Sigmoid colon (tissue), 7 donors: ENCODE measurements at places on chromosomes 3 and 15. TPM values are rescaled to one million over a fixed set of nuclear protein-coding genes. Genes with fewer than 3 reads are reported as not detected.

Gene MCF2L2
- total RNA-seq: 4.2 TPM

Gene MYH15
- total RNA-seq: not detected

GRCh38 chr3:79405183-79405582 lies 362.6 kb downstream of the ROBO1 start:
- DNase-seq: no peak

GRCh38 chr3:98705212-98705611 lies 57.9 kb upstream of the ST3GAL6 start:
- DNase-seq: no peak

Gene GRAMD2A
- 0.71 TPM for total RNA-seq

DNA sequence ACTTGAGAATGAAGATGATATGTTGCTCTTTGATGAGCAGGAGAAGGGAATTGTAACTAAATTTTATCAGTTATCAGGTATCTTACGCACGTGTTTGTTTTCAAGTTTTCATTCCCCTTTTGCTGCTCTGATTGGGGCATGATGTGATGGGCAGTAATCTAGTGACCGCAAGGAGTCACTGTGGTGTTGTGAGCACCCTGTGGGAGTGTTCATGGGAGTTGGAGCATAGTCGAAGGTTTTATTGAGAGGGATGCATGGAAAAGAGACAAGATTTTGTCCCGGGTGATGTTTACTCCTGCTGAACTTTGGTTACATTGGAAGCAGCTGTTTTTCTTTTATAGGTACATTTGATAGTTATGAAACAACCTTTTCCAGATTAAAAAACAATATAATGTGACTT lies 2.1 kb downstream of the FAN1 start:
- no peak for DNase-seq

Gene IQCF2
- not detected for total RNA-seq

GRCh38 chr15:27797765-27798164 lies 301.4 kb downstream of the OCA2 start:
- no peak for DNase-seq

DNA sequence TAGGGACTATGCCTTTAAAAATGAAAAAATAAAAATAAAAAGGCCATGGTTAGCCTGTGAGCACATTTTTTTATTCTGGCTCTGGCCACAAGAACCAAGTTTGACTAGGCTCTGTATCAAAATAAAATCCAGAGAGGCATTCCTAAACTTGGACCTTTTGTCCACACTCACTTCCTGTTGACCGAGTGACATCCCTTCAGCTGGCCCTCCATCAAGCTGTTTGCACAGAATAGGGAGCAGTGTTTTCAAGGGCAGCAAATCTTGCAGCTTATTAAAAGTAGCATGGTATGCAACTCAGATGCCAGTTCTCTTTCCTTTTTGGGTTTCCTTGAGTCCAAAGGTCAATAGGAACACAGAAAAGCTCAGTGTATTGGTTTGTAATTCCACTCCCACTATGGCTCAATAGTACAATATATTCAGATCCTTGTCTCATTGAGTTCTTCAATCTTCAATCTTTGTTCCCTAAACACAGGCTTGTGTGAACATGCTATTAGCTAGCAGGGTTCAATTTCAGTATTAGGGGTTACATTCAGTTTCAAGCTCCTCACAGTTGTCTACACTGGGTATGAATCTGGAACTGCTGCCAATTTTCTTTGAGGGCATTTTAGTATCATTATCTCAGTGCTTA lies 244.5 kb downstream of the RBMS3 start:
- peak; percentile 90 for DNase-seq

Gene SAMMSON
- total RNA-seq: not detected

DNA sequence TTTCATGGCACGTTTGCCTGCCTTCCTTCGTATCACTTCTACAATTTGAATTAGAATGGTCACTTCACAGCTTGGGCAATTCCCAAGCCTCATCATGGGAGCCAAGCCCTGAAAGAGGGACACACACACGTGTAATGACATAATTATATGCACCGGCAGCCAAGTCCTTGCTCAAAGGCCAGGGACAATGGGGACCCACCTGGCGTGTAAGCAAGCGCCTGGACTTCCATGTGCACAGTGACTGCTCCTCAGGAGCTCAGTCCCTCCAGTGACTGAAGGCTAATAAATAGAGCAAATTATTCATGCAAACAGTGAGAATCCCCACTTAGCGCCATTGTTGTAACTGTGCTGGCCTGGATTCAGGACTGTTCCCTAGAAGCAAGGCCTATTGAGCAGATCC lies 115.1 kb downstream of the DNAJB8 start:
- peak; percentile 30 for DNase-seq

DNA sequence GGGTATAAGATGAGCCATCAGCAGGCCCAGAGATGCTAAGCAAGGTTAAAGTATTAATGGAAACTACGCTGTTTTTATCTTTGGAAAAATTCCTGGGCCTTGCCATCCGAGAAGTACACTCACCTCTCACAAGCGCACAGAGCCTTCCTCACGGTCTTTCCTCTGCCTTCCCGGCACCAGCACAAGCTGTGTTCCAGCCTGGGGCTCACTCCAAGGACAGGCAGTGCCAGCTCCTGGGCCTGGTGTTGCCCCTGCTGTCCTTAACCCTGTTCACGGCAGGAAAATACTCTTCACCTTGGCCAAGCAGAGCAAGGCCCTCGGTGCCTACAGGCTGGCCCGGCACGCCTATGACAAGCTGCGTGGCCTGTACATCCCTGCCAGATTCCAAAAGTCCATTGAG lies 14.3 kb upstream of the RHO start:
- no peak for DNase-seq

DNA sequence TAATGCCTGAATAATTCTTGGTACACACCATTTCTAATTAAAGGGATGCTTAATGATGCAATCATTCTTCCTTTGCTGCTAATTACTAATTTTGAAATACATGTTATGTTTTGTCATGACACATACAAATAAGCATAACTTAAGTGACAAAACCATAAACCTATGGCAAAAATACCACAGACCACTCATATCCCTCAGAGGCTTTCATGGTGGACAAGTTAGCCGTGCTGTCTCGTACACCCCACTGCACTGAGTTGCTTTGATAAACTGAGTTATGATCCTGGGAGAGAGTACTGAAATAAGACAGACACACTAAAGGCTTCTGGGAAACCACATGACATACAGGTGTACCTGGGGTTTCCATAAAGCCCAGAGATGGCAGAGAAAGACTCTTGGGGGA lies 913.8 kb downstream of the FHIT start:
- no peak for DNase-seq

DNA sequence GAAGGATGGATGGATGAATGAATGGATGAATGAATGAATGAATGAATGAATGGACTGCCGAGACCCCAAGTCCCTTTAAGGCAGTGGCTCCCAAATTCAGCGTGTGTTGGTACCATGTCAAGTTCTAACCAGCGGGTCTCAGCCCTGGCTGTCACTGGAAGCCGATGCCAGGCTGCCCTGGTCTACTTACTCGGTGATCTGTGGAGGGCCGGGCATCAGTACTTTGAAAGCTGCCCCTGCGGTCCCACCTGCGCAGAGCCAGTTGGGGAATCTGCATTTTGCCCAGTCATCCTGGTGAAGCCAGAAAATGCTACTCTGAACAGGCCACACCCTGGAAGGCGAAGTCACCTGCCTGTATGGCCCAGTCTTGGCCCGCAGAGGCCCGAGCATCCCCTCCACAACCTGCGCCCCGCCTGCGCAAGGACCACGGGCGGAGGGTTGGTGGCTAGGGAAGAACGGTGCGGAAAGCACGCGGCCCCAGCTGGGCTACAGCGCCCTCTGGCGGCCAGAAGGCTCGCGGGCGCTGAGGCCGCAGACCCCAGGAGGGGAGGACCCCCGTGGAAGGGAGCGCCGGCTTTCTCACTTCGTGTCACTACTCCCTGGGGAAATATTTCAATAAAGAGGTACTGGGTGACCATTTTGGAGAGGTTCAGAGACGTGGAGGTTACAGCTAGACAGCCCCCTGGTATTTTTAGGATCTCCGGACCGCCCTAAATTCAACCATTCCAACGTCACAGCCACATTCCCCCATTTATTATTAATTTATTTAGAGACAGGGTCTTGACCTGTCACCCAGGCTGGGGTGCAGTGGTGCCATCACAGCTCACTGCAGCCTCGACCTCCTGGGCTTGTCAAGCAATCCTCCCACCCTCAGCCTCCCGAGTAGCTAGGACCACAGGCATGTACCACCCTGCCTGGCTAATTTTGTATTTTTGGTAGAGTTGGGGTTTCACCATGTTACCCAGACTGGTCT lies 34.9 kb downstream of the PRKCD start:
- DNase-seq: no peak

DNA sequence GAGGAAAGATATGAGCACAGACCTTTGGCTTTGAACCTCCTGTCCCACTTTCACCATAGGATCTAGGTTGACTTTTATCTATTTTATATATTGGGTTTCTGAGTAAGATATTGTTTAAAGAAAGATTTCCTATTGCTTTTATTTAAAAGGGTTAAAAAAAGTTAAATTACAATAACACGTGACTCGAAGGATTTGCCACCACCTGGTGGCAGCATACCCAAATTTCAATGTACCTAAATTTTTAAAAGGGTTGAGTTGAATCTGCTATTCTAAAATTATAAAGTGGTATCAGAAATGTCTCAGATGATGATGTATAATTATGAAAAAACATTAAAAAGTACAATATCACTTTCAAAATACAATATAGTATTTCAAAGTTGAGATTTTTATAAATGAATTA lies 368.4 kb downstream of the MECOM start:
- no peak for DNase-seq

DNA sequence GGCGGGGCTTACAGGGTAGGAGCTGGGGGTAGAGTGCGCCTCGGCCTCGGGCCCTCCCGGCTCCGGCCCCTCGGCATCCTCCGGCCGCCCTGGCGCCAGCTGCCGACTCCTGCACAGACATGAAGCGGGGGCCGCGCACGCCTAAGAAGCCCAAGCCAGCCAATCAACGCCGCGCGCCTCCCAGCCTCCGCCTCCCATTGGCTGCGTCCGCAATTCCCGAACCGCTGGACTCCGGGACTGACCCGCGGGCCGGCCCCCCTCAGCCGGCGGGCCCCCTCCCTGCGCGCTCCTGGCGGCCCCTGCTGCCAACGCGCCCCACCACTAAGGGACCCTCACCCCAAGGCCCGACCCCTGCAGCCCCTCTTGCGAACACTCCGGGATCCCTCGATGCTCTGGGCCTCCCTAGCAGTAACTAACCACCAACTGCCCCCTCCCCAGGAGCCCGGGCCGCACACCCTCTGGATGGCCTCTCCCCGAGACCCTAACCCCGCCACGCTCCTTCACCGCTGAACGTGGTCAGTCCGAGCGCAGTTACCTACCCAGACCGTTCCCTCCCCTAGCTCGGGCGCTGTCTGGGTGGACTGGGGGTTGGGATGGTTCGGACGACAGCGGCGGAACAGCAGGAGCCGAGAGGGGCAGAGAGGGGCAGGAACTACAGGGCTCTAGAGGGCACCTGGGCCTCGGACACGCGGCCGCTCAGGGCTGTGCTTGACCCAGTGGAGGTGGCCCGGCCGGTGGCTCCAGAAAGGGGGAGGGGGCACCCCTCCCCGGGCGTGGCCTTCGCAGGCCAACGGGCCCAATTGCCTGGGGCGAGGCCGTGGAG lies 5.0 kb downstream of the GATA2 start:
- DNase-seq: peak; percentile 86

Gene RAMAC
- total RNA-seq: 10.8 TPM

DNA sequence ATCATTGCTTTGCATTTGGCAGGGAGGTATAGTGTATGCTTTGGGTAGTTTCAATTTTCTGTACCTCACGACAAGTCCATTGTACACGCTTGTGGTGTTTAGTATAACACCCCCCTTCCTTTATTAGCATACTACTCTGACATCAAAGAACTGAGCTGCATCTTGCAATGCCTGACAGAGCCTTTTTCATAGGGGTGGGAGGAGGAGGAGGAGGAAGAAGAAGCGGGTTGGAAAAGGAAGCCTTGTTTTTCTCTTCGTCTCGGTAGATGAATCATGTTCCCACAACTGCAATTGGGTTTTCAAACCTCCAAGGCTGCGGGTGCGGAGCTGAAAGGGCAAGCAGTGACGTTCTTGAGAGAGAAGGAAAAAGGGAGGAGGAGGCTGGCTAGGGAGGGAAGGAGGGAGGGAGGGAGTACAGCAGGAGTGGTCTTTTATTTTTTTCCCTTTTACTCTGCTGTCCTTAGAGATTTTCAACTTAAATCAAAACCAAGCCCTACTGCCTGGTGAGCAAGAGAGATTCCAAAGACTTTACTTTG lies 175.7 kb downstream of the KLHL25 start:
- DNase-seq: peak; percentile 92

- peak; percentile 83 for DNase-seq
These were observed 417 bp downstream of the HACD2 start for GRCh38 chr3:123584284-123584987.

- no peak for DNase-seq
These were observed 10.9 kb downstream of the ZBTB47 start for GRCh38 chr3:42664438-42664803.

Gene IL12A
- 1.1 TPM for total RNA-seq

DNA sequence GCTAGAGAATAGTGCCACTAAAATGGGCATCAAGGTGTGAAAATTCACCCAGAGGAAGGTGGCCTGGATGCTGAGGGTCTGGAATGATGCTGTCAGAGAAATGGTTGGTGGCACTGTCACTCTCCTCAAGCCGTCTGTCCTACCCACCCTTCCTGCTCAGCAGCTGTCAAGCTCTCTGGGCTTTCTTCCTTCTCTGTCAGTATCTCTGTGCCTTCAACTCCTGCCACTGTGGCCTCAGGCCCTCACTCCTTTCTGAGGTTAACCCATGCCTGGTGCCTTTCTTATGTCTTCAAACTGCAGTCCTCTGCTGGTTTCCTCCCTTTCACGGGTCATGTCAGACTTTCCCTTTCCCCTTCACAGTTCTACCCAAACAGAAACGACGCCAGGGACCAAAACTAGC lies 4.4 kb downstream of the MYO5C start:
- no peak for DNase-seq

DNA sequence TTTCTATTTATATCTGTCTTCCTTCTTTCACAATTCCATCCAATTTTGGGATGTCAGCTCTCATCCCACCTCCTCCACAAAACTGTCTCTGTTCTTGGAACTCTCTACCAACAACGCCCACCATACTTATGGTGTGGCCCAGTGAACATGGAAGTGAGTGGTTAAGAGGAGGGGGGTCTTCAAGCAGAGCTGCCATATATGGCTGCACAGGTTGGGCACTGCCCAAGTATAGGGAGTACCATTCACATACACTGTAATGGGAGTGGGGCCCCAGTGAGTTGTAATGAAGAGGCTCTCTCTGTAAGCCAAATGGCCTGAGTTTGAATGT lies 7.9 kb upstream of the CAMK1 start:
- DNase-seq: no peak

Gene MIX23
- total RNA-seq: 19.1 TPM

DNA sequence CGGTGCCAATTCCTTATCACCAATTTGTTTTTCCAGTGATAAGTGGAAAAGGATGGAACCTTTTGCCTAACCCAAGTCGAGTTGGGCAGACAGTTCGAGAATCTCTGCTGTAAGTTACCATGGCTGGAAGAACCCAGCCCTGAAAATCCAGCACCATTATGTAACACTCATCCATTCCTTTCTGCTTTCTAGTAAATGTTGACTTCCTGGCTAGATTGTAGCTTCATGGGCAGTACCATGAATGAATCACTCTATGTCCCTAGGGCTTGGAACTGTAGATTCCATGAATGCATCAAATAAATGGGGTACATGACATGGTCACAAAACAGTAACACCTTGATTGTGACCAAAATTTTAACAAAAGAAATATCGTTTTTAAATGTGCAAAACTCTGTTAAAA lies 14.0 kb downstream of the CHCHD4 start:
- no peak for DNase-seq

GRCh38 chr15:29268706-29269484 lies 727 bp downstream of the NSMCE3 start:
- peak; percentile 80 for DNase-seq
